Mesendoderm (in vitro differentiated cells): ENCODE measurements at places on chromosomes 3 and 15.

- DNase-seq = no peak
These were observed 146.5 kb upstream of the SLC6A11 start for GRCh38 chr3:10669490-10670048.

DNA sequence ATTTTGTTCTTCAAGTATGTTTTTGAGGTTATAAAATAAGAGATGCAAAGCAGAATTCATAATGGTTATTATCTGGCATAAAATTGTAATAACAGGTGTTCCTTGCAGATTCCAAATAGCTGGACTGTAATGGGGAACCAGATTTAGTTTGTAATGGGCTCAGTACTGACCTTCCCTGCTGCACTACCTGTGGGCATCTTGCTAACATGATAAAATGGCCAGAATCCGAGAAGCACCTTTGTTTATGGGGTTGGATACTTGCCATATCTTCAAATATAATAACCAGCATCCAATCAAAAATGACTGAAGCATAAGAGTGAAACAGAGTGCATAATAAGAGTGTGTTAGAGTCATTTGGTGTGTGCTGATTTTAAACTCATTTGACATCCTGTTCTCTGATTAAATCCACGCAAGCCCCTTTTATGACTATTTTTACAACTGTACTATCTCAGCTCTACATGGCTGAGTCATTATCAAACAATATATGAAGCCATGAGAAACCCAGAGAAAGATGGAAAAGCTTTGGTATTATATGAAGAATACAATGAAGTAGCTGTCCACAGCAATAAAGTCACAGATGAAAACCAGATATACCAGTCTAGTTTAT lies 292.4 kb downstream of the CNTN4 start:
- no peak for DNase-seq

DNA sequence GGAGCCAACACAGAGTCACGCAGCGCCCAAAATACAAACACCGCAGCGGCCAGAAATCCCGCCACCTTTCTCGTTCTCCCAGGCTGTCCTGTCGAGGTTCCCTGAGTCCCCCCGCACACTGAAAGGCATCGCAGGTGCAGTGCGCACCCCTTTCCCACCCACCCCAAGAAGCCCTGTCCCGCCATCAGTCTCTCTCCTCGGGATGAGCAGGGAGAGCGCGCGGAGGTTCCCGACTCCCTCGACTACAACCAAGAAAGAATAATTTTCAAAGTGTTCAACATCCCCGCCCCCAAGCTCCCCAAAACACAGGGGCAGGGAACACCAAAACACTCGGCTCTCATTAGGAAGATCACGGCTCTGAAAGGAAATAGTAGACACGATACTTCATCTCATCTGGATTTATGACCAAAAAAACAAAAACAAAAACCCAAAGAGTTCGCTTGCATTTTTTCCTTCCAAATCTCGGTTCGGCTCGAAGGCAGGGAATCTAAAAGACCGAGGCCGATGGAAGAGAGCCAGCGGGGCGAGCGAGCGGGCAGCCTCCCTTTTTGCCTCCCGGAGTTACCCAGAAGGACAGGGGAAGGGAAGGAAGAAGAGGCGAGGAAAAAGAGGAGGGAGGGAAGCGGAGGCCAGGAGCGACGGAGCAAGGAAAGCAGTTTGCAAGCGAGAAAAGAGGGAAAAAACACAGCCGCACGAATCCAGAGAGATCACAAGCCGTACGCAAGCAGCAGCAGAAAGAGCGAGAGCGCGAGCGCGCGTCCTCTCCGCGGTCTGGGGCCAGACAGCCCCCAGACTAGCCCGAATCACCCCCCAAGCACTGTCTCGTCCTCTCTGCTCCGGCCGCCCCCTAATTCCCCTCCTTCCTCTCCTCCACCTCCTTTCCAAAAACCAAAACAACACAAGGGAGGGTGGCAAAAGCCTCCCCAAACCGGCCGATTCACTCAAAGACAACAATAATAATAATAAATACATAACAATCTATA lies 808 bp downstream of the BCL6 start:
- DNase-seq = peak; percentile 72

GRCh38 chr3:4271834-4272233 lies 31.3 kb upstream of the SETMAR start:
- DNase-seq = peak; percentile 62

- no peak for DNase-seq
These were observed 91.6 kb downstream of the CDIN1 start for GRCh38 chr15:36671017-36671416.

DNA sequence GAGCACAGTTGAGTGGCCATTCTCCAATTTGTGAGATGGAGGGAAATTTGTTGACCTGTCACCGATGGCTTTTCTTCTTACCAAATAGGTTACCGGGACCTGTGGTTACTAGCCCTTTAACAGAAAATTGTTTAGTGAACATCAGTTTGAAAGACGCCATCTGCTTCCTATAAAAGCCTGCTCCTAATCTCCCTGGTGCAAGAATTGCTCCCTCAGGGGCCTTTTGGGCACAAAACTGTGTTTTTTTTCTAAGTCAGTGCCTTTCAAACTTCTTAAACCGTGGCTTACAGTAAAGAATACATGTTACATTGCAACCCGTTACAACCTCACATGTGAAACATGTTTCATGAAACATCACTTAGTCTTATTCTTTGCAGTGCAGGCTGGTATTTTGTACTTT lies 15.0 kb downstream of the CACNA2D3 start:
- DNase-seq = no peak

GRCh38 chr15:63473749-63473998 lies 30.7 kb upstream of the USP3 start:
- DNase-seq = no peak

- DNase-seq = no peak
These were observed 299.5 kb upstream of the KCNMB2 start for GRCh38 chr3:178236555-178237277.

DNA sequence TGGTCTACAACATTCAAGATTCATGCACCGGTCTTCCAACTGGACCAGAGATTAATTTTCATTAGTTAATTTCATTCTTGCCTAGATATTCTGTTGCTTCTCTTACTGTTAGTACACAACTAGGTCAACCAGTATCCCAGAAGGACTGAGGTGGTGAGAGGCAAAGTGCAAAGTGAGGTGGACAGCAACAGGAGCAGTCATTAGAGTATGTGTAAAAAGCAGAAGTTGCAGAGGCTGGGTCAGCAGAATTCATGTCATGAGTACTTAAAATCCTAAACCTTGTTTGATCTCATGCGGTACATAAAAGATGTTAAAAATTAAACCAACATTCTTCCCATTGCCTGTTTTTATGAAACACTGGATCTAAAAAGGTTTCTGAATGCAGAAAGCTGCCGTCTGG lies 46.7 kb downstream of the PARP14 start:
- DNase-seq = no peak

GRCh38 chr3:153621953-153622352 lies 459.9 kb downstream of the RAP2B start:
- no peak for DNase-seq

- no peak for DNase-seq
These were observed 412 bp downstream of the SLC51A start for GRCh38 chr3:196216681-196217211.

DNA sequence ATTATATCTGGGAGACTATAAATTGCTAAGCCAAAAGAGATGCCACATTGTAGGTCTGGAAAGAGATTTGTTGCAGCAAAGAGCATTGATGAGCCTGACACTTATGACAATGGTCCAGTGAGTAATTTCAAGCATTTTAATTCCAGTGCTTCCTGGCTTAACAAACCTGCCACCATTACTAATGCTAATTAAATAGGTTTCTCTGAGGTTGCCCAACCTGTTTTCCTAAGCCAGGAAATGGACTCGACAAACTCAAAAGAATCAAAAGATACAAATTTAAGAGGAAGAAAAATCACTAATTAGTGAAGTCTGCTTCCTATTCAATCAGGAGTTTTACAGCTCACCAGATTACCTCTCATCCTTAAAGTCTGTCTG lies 36.7 kb upstream of the CTDSPL start:
- peak; percentile 32 for DNase-seq

DNA sequence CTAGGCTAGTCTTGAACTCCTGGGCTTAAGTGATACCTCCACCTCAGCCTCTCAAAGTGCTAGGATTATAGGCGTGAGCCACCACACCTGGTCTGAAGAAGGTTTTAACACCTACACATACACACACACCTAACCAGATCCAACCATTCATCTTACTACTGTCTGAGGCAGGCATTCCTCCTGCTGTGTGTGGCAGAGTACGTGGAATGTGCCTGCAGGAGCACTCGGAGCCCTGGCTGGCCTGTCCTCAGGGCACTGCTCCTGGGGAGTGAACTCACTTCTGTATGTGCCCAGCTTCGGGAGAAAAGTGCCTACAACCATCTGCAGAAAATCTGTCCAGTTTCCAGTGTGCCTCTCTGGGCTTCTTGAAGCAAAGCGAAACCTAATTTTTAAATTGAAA lies 58.2 kb upstream of the LIMD1 start:
- peak; percentile 41 for DNase-seq
